ENCODE measurements at places on chromosomes 11 and 22.
A peak's percentile ranks its signal among the peaks of the same experiment; 100 is the strongest.

GRCh38 chr11:125079151-125079877 lies 16.2 kb downstream of the SLC37A2 start:
- DNase-seq = no peak

- no peak for DNase-seq
These were observed 46.8 kb downstream of the BBOX1 start for GRCh38 chr11:27087432-27087831.

DNA sequence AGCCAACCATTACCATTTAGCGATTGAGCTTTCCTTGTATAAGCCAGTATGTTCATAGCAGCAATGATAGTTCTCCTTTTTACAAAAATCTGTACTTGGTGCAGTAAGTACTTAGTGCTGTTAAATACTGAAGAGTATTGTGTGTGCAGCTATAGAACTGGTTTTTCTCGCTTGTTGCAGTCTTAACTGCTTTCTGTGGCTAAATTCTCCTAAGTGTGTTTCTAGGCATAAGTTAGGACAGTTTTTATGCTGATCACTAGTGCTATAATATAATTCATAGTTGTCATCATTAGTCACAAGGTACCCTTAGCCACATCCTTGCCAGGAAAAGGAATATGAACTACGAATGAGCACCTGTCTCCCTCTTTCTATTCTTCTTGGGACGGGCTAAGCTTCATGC lies 107.7 kb downstream of the GRAMD1B start:
- DNase-seq = no peak

DNA sequence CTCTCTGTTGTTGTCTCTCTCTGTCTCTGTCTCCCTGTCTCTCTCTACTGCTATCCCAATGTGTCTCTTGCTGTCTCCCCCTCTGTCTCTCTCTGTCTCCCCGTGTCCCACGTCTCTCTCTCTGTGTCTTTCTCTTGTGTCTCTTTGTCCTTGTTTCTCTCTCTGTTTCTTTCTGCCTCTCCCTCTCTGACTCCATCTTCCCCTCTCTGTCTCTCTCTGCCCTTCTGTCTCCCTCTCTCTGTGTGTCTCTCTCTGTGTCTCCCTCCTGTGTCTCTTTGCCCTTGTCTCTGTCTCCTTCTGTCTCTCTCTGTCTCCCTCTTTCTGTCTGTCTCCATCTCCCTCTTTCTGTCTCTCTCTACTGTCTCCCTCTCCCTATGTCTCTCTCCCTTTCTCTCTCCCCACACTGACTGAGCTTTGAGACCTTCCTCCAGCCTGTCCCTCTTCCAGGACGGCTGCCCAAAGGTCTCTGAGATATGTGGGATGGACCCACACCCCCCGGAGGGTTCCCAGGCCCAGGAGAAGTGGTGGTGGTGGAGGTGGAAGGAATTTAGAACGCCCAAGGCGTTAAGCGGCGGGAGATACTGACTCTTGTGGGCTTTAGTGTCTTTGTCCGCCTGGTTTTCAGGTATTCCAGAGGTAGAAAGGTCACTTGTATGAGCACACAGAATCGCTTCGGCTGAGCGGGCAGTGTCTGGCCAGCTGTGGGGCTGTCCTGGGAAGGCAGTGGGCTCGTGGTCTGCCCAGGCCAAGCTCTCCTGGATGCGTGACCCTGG lies 65.5 kb upstream of the CCND1 start:
- no peak for DNase-seq

DNA sequence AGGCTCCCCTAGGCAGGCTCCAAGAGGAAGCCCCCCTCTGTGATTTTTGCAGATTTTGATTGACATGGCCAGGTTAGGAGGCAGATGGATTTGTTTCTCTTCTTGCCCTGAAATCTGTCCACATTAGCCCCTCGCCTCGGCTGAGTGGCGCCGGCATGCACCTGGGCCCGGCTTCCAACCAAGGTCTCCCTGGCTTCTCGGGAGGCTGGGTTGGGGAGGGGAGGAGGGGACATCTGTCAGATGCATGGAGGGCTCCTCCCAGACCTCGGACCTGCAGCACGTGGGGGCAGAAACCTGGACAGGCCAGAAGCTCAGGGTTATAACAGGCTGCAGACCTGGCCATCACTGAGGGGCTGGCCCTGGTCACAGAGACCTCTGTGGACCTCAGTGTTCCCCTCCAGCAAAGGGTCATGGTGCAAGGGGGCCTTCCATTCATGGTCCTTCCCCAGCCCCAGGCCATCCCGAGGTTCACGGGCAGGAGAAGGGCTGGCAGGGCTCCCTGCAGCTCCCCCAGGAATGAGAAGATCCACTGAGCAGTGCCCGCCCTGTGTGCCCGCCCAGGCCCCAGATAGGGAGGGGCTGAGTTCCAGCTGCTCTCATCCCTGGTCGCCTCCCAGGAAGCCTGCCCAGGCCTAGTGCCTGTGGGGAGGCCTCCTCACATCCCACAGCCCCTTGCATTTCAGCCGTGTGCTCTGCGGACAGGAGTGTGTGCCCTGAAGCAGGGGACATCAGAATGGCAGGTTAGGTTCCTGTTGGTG lies 747.8 kb downstream of the BRD1 start:
- no peak for DNase-seq

- no peak for DNase-seq
These were observed 16.7 kb upstream of the TMPRSS4 start for GRCh38 chr11:118060081-118060661.

GRCh38 chr11:65593518-65594414 lies 1.8 kb downstream of the KCNK7 start:
- no peak for DNase-seq

DNA sequence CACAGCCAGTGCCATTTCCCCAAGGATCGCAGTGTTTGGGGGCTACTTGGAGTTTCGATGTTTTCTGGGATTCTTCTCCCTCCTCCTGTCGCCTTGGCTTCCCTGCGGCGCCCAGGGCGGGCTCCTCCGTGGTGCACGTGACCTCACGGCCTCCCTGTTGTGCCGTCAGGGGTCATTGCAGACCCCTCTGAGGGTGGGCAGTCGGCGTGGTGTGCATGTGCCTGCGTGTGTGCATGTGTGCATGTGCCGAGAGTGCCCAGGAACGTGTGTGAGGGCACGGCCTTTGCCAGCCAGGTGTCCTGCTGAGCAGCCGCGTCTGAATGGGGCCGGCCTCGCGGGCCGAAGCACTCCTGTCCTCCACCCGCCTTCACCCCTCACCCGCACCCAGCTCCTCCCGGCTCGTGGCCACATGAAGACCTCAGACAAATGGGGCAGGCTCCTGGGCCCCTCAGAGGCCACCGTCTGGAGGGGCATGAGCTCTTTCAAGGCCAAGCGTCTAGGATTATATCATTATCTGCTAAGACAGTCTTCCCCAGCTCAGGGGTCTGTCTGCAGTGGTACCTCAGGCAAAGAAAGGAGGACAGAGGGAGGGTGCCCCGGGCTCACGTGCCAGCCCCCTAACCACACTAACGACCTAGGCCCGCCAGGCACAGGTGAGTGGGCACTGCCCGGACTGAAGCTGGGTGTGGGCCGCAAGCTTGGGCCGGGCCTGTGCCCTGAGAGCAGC lies 9.4 kb upstream of the MRPL23 start:
- DNase-seq = no peak

DNA sequence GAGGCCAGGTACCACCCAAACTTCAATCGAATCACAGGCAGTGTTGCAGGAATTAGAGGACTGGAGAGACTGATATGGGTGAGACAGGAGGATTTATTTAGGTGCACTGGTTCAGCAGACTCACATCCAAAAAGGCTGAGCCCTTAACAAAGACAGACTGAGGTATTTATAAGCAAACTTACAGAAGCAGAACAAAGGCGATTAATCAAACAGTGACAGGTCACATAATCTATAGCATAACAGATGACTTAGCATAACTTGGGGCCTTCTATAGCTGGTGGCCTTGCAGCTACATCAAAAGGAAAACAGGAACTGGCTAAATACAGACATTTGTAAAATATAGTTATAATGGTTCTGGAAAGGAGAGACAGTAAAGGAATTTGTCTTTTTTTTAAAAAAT lies 2.1 kb downstream of the APOBEC3B start:
- DNase-seq = no peak

DNA sequence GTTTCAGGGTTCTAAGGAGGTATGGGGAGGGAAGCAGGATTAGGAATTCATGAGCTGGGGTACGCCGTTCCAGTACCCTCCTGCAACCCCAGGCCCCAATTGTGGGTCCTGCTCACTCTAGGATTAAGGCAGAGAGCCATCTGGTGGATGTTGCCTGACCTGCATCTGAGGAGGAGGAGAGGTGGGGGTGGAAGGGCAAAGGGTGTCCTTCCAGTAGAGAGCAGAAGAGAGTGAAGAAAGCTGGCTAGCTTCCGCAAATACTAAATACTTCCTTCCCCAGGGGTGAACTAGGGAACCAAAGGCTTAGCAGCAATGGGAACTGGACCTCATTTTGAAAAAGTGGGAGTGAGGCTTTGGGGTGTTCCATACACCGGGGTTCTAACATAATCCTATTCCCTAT lies 10.6 kb downstream of the LRRC51 start:
- peak; percentile 71 for DNase-seq

DNA sequence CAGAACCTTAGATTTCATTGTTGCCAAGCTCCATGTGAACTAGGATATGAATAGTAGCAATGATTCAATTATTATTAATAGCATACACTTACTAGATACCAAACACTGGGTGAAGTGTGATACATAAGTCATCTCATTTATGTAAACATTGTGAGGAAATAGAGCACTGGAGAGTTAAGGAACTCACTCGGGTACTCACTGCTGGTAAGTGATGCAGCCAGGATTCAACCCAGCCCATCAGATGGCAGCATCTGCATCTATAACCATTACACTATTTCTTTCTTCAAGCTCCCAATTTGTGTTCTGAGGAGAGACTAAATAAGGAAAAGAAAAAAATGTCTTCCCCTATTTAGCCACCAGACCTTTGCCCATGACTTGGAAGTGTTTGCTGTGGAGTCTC lies 10.2 kb upstream of the ALG8 start:
- DNase-seq = no peak

GRCh38 chr11:84865257-84865656 lies 761.9 kb downstream of the DLG2 start:
- no peak for DNase-seq

DNA sequence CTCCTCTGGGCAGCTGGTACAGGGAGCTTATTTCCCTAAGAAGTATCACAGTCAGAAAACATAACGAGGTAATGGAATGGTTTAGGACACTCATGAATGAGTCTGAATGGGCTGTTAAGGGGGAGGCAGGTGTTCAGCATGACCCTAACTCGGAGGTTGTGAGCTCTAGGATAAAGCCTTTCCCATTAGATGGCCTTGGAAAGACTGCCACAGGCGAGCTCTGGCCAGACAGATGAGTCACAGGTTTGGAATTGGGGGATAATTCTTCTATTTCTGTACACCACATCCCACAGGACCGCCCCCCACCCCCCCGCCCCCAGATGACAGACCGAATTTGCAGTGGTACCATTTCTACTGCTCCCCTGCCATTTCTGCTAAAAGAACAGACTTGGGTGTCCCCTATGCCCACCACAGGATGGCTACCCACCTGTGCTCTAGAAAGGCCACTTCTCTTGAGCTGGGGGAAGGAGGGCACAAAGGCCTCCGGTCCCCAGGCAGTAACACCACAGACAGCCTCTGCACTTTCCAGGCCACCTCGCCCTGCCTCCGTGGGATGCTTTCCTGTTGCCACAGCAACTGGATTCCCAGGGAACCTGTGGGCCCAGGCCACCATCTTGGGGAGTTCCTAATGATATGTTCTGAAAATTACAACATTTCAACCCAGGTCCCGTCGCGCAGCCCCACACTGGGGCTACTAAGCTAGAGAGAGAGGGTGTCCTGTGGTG lies 76.7 kb downstream of the TRIM29 start:
- no peak for DNase-seq

DNA sequence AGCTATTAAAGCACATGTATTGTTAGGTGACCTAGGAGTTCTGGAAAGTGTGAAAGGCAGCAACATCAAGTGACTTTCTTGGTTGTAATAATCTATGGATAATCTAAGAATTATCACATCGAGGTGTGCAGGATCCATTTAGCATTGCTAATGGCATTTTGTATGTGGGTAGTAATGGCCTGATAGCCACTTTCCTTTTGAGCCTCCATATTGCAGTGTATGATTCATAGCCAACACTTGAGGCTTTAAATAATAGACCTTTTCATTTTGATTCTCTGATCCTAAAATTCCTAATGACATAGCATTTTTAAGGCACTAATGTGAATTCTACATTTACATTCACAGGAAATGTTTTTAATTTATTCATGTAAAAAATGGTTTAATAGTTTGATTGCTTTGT lies 759.4 kb downstream of the NELL1 start:
- DNase-seq = no peak
